CD4-positive, alpha-beta T cell treated with Interleukin-12 subunit alpha and Interleukin-12 subunit beta, for 1 hour (primary cell): ENCODE measurements at places on chromosomes 4 and X.

GRCh38 chr4:184430163-184430562 lies 44.2 kb downstream of the IRF2 start:
- DNase-seq, result no peak

- no peak for DNase-seq
Observed at GRCh38 chr4:143294710-143295275, 41.9 kb upstream of the GAB1 start.

GRCh38 chr4:152729466-152729865 lies 49.7 kb upstream of the TMEM154 start:
- no peak for DNase-seq

GRCh38 chrX:119537487-119537886 lies 27.7 kb downstream of the STEEP1 start:
- no peak for DNase-seq

DNA sequence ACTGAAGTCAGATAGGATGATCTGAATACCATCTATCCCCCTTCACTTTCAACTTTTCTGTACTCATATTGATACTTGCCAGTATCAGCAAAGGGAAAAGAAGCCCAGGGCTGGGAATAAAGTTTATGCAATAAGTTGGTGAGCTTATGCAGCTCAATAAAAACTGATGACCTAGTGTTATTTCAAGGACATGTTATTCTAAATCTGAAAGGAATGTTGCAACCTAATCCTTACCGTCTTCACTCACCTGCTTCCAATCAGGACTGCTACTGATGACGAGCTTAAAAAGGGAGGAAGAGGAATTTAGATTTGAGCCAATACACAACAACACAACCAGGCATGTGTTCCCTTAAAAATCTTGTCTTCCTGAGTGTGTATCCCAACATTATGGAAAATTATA lies 419.9 kb downstream of the SPRY1 start:
- no peak for DNase-seq

DNA sequence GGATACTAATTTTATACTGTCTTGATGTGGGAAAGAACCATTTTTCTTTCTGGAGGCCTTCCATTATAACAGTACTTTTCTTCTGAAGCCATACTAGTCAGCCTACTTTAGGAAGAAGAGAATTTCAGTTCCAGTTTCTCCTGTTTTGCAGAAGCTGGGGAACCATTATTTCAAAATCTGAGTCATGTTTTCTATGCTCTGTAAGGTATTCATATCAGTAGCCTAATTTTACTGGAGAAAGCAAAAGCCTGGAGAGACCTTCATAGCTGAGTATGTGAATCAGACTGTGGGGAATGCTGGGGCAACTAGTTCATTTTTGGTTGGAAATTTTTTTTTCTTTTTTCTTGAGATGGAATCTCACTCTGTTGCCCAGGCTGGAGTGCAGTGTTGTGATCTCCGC lies 22.4 kb downstream of the AFF1 start:
- no peak for DNase-seq

DNA sequence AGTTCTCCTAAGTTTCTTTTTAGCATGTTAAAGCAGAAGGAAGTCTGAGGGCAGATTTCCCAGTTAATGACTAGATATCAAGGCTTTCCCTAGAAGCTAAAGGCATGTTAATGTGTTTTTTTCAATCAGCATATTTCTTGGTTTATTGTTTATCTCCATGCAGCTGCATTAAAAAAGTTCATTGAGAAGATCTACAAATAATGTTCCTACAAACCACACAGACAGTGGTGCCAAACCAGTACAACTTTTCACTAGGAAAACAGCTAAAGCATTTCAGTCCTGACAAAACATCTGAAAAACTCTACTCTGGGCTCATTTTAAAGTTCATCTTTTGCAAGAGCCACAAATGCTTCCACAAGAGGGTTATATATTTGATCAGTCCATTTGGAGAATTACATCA lies 320.0 kb downstream of the ADGRL3 start:
- DNase-seq, result no peak

DNA sequence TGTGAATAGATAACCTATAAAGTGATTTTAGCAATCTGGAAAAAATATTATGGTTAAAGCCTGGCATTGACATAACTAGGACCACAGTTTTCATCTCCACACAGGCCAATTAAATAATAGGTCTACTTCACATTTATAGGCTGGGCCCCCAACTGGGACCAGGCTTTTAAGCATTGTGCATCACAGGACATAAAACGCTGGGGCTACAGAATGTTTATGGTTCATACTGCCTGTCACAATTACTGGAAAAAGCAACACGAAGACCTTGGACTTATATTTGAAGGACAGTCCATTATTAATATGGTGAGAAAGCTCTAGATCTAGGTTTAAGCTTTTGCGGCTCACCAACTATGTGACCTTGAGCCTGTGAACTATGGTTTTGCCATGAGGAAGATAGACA lies 94.2 kb downstream of the MFAP3L start:
- DNase-seq, result no peak

DNA sequence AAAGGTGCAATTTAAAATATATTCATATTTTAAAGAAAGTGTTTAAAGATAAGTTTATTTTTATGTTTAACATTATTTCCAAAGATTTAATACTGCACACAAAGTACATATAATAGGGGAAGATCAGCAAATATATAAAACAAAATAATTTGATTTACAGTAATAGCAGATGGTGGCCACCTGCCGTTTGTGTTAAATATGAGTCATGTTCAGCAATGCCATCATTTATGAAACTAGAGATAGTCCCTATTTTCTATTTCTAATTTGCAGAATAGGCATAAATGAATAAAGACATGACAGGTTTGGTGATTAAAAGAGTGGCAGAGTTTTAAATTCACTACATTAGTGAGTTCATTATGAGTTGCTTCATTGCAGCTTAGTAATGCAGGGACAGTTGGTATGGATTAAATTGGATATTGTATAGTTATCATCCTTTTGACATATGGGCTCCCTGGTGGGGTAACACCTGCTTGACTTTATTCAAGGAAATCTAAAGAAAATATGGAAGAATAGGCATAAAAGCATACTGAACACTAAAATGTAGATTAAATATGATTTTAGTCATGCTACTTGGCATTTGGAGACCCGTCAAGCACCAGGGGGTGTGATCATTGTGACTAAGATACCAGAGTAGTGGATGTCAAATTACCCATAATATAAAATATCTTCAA lies 78.8 kb upstream of the BANK1 start:
- DNase-seq, result no peak

DNA sequence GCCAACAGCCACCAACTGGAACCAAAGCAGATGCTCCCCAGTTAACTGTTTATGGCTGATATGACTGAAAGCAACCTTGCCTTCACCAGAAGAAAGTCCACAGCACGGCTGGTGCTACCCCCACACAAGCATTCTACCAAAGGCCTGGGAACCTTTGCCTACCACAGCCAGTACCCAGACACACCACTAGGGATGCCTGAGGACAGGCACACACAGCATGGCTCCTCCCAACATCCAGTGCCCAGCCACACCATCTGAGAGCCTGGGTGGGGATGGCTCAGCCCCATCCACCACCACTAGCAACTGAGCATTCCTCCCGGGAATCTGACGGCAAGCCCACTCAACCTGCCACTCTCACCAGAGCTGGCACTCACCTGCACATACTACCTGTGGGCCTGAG lies 178.6 kb downstream of the SLC7A11 start:
- DNase-seq, result no peak

GRCh38 chr4:180500154-180500553 lies 1743.0 kb upstream of the TENM3 start:
- DNase-seq, result no peak

DNA sequence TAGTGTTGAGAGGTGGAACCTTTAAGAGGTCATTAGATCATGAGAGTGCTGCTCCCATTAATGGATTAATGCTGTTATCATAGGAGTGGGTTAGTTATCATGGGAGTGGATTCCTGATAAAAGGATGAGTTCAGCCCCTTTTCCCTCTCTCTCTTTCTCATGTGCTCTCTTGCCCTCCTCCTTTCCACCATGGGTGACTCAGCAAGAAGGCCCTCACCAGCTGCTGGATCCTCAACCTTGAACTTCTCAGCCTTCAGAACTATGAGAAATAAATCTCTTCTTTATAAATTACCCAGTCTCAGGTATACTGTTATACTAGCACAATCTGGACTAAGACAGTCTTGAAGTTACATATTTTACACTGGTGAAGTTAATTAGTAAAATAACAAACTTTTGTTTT lies 10.0 kb upstream of the CDKL5 start:
- no peak for DNase-seq

GRCh38 chr4:5118994-5119835 lies 67.9 kb downstream of the STK32B start:
- DNase-seq, result no peak

DNA sequence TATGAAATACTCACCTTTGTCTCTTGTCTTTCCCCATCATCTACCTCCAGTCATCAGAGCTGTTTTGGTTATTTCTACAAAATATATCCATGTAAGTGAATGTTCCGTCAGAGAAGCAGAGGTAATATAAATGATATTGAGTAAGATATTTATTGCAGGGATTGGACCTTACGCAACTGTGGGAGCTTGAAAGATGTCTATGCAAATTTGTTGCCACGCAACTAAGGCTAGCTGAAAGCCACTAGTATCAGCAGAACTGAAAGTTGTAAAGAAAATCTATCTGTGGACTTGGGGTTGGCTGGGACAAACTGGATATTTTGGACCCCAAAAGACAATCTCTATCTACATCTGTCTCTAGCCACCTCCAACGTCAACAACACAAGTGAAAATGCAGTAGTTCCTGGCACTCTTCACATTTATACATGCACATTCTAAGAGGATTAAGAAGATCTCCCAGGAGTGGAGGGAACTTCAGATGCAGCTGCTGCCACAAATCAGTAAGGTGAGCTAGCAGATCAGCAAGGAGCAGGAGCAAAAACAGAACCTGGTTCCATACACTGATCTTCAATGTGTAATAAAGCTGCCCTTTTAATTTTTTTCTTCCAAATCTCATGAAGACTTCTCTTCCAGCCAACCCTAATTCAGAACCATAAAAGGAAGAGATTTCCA lies 8.5 kb upstream of the CCSER1 start:
- DNase-seq, result no peak

- no peak for DNase-seq
Observed at GRCh38 chr4:10760086-10760485, 75.5 kb upstream of the CLNK start.

- no peak for DNase-seq
Observed at GRCh38 chr4:140635606-140636005, 66.8 kb upstream of the UCP1 start.

GRCh38 chr4:134780244-134780643 lies 578.7 kb upstream of the PABPC4L start:
- DNase-seq, result no peak
